Esophagus squamous epithelium (tissue), 5 donors: ENCODE measurements at places on chromosomes 2 and 18.

DNA sequence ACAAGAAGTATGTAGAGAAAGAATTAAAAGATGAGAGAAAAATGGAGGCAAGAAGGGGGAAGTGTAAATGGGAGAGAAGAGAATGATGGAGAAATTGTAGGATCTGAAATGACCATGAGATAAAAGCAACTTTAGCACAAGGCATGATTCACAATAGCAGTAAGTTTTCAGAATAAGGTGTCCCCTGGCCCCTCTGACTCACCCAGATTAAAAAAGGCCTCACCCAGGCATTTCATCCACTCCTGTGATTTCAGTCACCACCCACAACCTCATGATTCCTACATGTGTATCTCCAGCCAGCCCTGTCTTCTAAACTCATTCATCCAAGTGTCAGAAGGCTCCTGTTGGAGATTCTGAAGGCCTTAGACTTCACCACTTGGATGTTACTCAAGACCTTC lies 56.6 kb downstream of the SP100 start:
- no peak for DNase-seq

DNA sequence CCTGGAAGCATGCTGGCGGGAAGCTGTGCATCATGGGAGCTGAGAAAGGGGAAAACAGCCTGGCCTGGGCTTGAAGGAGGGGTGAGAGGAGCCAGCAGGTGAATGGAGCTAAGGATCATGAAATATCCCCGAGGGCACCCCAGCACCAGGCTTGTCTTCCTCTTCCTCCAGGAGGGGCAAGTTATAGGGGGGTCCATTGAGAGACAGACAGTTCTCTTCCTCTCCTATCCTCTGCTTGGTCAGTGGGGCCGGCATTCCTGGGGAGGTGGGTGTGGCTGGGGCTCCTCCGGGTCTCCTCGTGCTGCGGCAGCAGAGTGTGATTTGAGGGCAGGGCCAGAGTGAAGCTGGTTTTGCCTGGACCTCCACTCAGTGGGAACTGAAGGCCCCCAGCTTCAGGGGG lies 78.9 kb downstream of the LIPG start:
- DNase-seq, result no peak

GRCh38 chr2:52918551-52918950 lies 849.1 kb upstream of the CHAC2 start:
- DNase-seq, result no peak

GRCh38 chr2:199057936-199058335 lies 399.8 kb downstream of the SATB2 start:
- no peak for DNase-seq
